ENCODE measurements at places on chromosomes 1 and 21. TPM values are rescaled to one million over a fixed set of nuclear protein-coding genes. Genes with fewer than 3 reads are reported as not detected.

Gene BSND
- not detected for total RNA-seq

- DNase-seq, result no peak
These were observed 229.9 kb downstream of the PTPRU start for GRCh38 chr1:29466258-29466657.

DNA sequence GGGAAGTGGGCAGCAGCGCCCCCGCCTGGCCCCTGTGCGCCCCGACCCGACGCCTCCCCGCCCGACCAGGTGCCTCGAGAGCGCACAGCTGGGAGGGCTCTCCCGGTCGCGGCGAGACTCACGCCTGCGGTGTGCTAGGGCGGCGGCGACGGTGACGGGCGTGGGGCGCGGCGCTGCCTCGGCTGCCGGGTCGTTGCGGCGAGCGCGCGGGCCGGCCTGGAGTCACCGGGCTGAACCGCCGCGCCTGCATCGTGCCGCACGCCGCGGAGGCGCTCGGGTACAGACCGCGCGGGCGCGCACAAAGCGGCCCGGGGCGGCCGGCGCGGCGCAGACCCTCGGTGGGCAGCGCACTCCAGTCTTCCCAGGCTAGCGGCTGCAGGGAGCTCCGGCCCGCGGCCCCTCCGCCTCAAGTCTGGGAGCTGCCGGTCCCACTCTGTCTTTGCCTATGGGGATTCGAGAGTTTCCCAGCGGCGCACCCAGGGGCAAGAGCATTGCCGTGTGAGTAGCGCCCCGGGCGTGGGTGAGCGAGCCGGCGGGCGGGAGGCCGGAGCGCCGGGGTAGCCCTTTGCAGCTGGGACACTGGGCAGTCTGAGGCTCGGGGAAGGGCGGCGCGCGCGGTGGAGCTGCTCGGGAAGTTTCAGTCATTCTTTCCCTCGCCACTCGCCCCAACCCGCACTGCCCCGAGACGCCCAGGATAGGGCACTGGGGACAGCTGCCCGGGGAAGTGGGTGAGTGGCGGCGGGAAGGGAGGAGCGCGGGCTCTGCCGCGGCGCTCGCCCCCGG, at the start of gene SLC35F3:
Gene SLC35F3 (plus strand): TSS at position 44 of the 783 bp plus-strand sequence.
- peak; percentile 93 for DNase-seq

DNA sequence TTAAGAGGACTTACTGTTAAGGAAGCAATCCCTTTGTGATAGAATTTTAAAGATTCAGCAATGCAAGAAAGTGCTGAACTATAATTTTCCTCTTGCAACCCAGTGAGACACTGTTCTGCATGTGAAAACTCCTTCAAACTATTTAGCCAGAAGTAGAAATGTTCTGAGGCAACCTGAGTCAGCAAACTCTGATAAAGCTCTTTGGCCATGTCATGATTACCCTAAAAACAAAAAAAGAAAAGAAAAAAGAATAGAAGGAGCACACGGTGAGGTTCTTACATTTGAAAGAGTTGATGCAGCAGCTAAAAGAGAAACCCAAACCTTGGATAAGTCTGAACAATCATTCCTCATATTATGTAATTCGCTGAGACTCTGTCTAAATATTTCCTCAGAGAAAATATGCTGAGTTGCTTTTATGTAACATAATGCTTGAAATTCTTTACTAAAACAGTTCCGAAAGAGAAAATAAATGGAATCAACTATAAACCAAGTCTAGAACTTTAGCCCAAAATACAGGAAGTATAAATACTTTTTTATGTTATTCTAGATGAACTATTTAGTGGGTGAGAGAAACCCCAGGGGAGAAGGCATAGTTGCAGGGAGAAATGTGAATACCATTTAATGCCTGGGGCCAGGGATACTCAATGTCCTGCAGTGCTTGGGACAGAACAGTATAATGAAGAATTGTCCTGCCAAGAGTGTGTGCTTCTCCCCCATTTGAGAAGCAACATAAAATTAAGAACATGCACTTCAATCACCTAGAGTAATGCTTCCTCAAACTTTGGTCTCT, 60.0 kb downstream of the INTS7 start:
- DNase-seq, result no peak

- peak; percentile 45 for DNase-seq
These were observed 71.0 kb downstream of the ACTL8 start for GRCh38 chr1:17826165-17826488.

DNA sequence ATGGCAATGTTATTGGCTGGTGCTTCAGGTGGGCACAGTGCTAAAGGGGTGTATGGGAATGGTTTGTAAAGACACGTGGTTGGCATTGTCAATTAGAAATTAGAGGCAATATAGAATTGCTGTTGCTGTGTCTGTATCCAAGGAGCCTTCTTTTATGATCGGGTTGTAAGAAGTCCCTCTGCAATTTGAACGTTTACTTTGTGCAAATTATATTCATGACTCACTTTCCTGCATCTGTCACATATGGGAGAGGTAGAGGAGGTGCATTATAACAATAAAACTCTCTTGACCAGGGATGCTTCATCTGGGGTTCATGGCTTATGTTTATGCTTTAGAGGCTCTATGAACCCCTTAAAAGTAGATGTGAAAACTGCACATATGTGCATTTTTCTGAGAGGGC, 130.4 kb upstream of the DNAH14 start:
- DNase-seq, result peak; percentile 65

DNA sequence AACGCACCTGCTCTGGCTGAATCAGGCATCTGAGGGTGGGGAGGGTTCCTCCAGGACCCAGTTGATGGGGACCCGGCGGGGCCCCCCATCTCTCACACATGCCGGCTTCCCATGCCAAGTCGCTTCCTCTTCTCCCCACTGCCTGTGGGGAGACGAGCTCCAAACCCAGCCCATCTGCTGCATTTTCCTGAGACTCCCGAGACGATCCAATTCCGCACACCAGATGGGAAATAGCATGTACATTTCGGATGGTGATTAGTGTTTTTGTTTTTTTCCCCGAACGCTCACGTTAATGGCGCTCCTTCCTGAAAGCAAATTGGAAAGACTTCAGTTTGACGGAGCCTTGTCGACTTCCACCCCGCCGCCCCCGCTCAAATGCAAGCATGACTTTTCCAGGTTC, 13.2 kb upstream of the GRIK3 start:
- no peak for DNase-seq

Gene CFHR4
- total RNA-seq, result not detected

GRCh38 chr1:88980870-88981269, 11.6 kb downstream of the KYAT3 start:
- no peak for DNase-seq

DNA sequence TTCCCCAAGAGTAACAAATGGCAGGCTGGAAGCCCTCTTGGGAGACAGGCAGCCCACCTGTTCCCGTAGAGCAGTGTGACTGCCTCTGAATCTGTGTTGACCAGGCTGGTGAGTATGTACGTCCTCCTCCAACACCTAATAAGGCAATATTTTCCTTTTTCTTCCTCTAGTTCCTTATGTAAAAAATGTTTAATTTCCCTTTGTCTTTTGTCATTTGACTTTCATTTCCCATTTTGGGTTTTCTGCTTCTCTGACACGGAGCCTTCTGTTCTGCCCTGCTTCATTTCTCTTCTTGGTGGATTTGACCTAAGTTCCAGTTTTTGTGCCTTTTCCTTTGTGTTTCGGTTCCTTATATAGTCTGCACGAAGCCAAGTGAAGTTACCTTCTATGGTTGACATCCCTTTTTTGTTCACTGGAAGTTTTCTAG, 65.8 kb upstream of the ATF3 start:
- DNase-seq, result no peak

GRCh38 chr1:39141925-39142324, 62.6 kb upstream of the MACF1 start:
- no peak for DNase-seq

Gene NBPF6
- total RNA-seq, result 0.07 TPM

- DNase-seq, result no peak
These were observed 11.5 kb downstream of the PTCH2 start for GRCh38 chr1:44831516-44831915.

Gene LCE3D
- total RNA-seq, result not detected

Gene HCRTR1
- not detected for total RNA-seq

- DNase-seq, result peak; percentile 45
These were observed 166.9 kb downstream of the TNFSF18 start for GRCh38 chr1:172883844-172884243.

Gene KIAA1614
- not detected for total RNA-seq

- DNase-seq, result no peak
These were observed 67.5 kb upstream of the ACTRT2 start for GRCh38 chr1:2953688-2954285.

DNA sequence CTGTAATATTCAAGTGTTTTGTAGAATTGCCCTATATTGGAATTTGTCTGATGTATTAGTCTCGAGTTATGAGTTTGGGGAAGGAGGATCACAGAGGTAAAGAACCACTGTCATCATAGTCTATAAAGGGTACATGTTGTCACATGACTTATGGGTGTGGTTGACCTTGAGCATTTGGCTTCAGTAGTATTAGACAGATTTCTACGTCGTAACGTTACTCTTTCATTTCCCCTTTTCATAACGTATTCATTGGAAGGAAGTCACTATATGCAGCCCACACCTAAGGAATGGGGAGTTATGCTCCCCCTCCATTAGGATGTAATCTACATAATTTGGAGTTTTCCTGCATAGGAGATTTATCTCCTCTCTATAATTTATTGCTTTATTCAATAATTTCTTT, 110.1 kb upstream of the VAV3 start:
- DNase-seq, result no peak

Gene CD5L
- total RNA-seq, result not detected

GRCh38 chr1:82503822-82504221, 703.1 kb downstream of the ADGRL2 start:
- DNase-seq, result no peak

- DNase-seq, result no peak
These were observed 173.3 kb upstream of the EDN2 start for GRCh38 chr1:41657679-41658295.

GRCh38 chr1:38990386-38990737, 714 bp upstream of the AKIRIN1 start:
- no peak for DNase-seq

- no peak for DNase-seq
These were observed 11.9 kb upstream of the RNPEP start for GRCh38 chr1:201970334-201971159.

Gene PLA2G2F
- 0.18 TPM for total RNA-seq

Gene IL20
- total RNA-seq, result not detected

GRCh38 chr1:65435987-65436386, 15.5 kb downstream of the LEPR start:
- DNase-seq, result no peak

Gene BMP8B
- total RNA-seq, result 4.7 TPM

GRCh38 chr1:69524015-69524414, 43.7 kb upstream of the LRRC7 start:
- no peak for DNase-seq

DNA sequence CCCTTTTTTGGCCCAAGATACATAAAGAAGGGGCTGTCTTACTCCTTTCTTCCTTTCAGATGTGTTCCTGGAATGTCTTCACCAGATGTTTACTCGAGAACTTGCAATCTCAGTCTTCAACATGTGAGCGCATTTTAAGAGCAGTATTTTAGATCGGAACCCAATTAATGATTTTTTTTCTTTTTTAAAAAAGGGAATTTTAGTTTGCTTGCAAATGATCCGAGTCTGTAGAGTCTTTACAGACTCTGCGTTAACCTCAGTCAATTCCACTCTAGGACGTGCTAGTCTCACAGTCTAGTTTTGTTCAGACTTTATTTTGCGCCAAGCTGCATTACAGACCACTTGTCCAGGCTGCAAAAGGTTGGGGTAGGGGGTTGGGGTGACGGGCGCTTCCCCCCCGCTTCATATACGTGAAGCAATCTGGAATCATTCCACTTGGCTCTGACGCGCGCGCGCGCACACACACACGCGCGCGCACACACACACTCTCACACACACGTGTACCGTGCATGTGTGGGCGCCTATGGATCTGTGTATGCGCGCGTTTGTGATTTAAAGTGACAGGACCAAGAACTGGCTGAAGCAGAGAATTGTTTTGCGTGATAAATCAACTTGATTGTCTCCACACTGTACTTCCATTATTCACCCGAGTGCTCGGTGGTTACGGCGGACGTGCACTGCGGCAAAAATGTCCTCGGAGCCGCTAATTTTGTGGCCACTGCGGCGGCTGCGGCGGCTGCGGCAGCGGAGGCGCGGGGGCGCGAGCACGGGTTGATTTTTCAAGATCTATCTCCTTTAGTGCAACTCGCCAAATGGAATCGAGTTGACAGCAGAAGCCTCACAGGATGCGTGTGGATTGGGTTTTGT, 25.6 kb upstream of the NFIA start:
- peak; percentile 65 for DNase-seq

Gene ZSWIM5
- 1.6 TPM for total RNA-seq

GRCh38 chr1:243465081-243465480, 209.2 kb downstream of the SDCCAG8 start:
- DNase-seq, result no peak

DNA sequence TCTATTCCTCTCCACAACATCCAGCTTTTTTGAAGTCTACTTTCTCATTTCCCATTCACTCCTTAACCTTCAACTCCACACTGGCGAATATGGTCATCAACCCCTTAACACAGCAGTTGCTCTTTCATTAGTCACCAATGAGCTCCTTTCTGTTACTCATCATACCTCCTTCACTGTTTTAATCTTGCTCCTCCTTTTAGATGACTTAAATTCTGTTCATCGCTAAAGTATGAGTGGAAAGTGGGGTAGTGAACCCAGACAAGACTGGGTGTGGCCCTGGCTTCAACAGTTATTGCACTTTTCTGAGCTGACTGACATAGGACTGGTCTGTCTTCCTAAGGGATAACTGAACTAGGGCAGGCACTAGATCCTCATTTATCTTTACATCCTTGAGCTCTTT, 51.3 kb downstream of the AKT3 start:
- peak; percentile 96 for DNase-seq

Gene CASQ2
- 0.17 TPM for total RNA-seq

- DNase-seq, result no peak
These were observed 114.9 kb upstream of the HIVEP3 start for GRCh38 chr1:42033629-42034028.

GRCh38 chr1:174017231-174017970, 4.8 kb downstream of the RC3H1 start:
- no peak for DNase-seq
